OCI-M1 (cell line): ENCODE measurements at places on chromosomes 1 and 21.

- no peak for DNase-seq
These were observed 22.7 kb downstream of the CD55 start for GRCh38 chr1:207344221-207344620.

- DNase-seq: peak; percentile 41
These were observed 557 bp downstream of the EMC1 start for GRCh38 chr1:19250629-19251304.

DNA sequence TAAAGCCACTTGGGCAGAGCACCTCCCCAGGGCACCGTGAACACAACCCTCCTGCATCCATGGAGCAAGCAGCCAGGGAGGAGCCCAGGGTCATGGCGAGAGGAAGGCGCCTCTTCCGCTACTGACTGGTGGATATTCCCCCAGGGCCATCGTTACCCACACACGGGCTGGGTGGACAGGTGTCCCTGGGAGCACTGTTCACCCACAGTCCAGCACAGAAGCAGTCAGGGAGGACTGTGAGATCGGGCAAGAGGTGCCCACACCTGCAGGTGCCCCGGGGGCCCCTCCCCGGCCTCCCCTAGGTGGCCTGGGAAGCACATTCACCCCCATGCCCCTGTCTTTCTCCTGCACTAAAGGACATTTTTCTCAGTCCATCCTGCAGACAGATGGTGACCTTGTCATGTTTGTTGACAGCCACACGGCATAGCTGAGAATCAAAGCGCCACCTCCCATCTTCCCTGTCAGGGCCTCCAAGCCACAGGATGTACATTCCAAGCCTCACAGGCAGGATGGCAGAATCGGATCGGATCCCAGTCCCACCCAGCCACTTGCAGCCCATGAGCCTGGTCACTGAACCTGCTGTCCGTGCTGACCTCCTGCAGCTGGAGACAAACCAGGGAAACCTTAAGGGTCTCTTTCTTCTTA is 160.2 kb downstream of the PRDM16 start:
- DNase-seq: no peak

DNA sequence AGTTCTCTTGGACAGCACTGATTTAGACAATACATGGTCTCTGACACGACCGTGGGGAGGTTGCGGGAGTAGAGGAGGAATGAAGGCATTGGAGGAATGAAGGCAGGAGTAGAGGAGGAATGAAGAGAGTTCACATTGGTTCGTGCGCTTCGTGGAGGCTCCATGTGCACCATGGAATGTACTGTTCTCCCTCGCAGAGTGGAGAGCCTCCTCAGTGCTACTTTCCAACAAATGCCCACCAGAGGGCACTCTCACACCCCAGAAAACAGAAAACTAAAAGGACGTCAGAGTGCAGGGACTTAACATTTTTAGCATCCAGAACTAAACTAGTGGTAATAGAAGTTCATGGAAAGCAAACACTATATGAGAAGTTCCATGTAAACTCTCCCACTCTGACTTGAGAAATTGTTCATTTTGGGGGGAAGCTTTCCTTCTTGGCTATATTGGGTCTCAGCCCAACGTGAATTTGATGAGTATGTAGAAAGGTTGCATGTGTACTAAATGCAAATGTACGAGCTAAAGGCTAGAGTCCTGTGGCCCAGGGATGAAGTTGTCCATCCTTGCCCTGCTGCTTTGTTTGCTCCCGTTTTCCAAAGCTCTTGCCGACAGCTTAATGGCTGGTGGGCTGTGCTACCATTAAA is 211.6 kb downstream of the LMX1A start:
- DNase-seq: peak; percentile 68

DNA sequence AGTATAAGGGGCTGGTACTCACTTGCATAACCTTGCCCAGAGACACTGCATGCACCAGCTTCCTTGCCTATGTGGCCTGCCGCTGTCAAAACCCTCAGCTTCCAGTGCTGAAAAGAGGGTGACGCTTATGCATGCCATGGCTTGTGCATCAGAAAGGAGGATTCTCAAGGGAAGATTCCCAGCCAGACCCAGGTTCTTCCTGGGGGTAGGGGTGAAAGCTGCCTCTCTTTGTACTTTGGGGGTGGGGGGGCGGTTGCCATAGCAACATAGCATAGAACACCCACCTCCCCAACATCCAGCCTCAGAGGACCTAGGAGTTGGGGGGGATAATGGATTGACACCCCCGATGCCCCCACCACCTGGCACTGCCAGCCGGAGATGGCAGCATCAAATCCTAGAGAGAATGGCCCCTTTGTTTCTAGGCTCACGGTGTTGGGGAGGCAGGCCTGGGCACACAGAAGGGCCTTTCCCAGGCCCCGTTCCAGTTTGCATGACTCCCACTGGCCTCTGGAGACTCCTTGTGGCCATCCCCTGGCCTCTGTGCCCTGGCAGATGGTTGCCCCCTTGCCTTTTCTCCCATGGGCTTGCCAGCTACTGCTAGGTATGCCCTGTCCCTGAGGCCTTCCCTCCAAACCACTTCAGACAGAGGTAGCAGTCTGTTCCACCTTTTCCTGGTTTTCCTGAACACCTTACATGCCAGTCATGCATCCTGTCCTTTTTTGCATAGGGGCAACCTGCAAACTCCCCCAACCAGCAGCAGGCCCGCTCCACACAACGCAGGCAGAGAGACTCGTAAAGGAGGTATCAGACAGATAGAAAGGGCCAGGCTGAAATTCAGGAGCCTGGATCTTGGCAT is 44.6 kb downstream of the RHBG start:
- DNase-seq: no peak

DNA sequence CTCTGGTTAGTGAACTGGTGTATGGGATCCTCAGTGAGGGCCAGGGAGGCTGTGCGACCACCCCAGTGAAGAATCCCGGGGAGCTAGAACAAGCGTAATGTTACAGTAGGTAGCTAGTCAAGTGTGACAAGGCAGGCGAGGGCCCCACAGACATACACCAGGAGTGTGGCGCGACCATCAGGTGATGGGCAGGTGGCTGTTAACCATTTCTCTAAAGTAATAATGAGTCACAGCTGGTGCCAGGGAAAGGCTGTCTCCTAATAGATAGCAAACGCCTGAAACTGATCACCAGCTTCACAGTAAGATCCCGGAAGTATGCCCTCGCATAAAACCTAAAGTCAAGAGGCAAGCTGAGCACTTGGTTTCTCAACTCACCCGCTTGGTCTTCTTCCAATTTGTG is 40.5 kb upstream of the TARBP1 start:
- DNase-seq: no peak

DNA sequence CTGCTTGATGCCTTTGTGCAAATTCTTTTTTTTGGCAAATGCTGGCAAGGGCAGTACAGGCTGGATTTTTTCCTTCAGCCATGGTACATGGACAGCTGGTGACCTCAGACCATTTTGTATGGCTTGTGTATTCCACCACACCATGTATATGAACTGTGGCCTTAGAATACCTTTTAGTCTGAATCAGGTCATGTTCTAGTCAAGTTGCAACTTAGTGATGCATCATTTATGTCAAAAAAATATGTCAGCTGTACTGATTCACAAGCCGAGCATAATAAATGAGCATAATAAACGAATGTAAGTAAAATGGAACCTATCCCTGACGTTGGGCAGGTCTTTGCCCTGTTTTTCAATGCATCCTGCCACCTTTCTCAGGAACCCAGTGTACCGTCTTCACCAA is 219.7 kb upstream of the RUNX1 start:
- DNase-seq: no peak

- DNase-seq: no peak
These were observed 19.1 kb downstream of the FUCA1 start for GRCh38 chr1:23848673-23849616.

DNA sequence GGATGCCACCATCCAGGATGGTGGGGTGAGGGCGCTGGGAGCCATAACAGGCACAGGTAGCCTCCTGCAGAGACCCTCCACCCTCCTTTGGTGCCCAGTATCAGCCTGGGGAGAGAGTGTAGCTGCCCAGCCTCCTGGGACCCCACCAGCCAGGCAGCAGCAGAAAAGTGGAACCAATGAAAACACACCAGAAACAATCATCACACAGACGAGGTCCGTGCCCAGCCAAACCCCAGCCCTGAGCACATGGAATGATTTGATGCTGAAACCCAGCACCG is 285.1 kb downstream of the PTPRU start:
- no peak for DNase-seq

DNA sequence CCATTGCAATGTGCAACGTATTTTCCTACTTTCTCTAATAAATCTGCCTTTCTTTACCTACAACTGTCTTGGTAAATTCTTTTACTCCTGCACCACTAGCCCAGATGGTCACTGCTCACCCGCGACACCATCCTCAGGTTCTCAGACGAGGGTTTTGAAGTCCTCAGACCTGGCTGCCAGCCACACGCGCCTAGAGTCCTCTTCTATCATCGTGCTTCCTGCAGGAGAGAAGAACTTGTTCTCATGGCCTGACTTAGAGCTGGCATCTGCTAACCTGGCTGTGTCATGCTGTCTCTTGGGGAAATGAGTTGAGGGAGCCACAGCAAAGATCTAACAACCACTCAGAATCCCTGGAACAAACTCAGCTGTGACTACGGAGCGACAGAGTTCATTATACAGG is 30.3 kb upstream of the PGBD5 start:
- no peak for DNase-seq

DNA sequence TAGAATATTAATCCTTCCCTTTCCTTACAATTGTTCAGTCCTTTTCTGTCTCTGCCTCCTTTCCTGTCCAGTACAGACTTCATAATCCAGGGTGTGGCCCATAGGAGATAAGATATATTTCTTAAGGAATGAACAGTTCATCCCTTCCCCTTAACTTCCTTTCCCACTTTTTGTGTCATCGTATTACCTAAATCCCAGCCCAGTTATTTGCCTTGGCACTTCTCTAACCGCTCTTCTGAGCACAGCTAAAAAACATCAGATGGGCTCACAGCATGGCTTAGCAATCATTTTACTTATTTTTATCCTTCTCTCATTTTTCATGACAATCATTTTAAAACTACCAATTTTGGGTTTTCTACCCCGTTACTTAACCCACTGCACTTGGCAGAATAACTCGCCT is 39.6 kb downstream of the F3 start:
- DNase-seq: no peak

GRCh38 chr1:63012339-63012738 is 228.4 kb downstream of the ATG4C start:
- DNase-seq: no peak

DNA sequence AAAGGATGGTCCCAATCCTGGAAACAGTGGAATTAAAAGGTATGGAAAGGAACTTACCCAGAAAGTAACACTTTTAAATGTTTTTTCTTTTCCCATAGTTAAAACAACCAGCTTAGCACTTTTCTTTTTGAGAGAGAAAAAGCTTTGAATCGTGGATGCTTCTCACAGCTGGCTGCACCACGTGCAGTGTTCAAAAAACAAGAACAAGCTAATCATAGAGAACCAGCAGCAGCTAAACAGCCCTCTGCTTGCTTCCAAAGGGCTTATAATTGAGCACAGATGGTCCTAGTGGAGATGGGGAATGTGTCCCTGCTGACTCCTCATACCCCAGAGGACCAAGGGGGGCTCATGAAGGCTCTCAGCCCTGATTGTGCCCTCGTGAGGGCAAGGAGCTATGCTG is 26.4 kb downstream of the UTP25 start:
- no peak for DNase-seq

DNA sequence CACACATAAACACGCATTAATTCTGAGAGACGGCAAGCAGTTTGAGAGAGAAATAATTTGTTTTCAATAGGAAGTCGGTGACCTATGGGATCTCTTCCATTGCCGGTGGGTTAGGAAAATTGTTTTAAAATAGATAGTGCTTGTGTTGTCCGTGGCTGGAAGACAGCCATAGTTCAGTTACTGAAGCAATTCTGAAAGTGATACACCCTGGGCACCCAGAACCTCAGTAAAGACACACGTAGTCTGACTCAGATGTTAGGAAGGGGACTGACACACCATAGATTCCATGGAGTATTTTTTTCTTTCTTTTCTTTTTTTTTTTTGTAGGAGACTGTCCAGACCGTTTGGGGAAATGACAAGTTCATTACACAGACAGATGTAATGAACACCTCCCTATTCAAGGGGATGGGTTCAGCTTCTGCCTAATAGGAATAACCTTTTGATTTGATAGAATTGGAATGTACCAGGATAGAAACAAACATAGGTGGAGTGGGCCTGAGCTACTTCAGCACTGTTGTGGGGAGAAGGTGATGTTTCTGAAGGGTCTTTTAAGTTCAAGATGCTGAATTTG is 1.6 kb downstream of the C1orf21 start:
- peak; percentile 64 for DNase-seq

DNA sequence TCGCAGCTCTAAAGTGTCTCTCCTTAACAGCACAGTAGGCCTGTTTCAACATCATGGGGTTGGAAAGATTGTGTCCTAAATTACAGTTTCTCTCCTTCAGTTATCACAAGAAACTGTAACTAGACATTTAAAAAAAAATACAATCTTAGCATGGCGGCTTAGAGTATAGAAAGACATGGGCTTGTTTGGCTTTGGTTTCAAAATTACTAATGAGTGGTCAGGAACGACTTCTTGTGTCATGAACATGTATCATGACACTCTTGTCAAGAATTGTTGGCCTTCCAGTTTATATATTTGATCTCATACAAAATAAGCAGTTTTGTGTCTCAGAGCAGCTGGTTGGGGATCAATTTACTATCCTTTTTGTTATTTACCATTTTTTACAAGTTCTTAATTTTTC is 2.1 kb downstream of the GJA8 start:
- DNase-seq: no peak

- peak; percentile 98 for DNase-seq
These were observed at the start of gene MKNK1 for GRCh38 chr1:46603858-46604549. Gene MKNK1, minus strand, starts transcription at chr1:46604268. Its CDS starts 20,941 bp downstream, at chr1:46583327.

GRCh38 chr1:116333171-116334014 is 39.7 kb upstream of the ATP1A1 start:
- DNase-seq: no peak

GRCh38 chr1:65564493-65564892 is 144.0 kb downstream of the LEPR start:
- DNase-seq: no peak

DNA sequence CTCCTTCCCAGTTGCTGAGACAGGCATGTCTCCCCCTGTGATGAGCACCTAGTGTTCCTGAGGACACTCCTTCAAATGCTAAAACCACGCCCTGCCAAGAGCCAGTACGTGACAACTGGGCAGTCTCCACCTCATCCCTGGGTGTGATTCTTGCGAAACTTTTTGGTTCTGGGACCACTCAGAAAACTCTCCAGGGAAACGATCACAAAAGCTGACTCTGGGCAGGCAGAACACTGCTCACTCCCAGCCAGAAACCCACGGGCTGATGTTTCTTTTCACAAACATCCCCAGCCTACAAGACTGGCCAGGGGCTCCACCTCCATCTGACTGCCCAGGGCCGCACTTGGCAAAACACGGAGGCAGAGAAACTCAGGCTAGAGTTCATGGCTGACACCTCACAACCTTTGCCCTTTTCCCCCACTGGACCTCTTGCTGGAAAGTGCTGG is 24.4 kb downstream of the DHRS3 start:
- no peak for DNase-seq

DNA sequence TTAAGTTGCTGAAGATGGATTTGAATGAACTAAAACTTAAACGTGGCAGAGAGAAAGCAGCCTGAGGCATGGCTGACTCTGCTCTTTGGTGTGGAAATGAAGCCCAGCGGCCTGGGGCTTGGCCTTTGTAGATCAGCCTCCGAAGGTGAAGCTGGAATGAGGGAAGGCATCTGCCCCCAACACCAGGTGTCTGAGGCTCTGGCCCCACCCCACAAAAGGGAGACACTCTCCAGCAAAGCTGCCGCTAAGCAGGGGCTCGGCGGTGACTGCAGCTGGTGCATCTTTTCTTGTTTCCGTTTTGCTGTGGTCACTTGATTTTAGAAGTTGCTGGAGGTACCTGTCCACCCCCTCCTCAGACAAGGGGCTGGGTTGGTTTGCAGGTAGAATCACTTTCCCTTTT is 38.2 kb upstream of the NID1 start:
- DNase-seq: no peak
